Stimulated activated CD4-positive, alpha-beta T cell treated with anti-CD3 and anti-CD28 coated beads, Interleukin-12 subunit alpha, Interleukin-12 subunit beta, amount 100 ng/mL, for 24 hours (primary cell): ENCODE measurements at places on chromosomes 2 and 18.

GRCh38 chr2:207394812-207395534, 134.8 kb upstream of the CREB1 start:
- peak; percentile 46 for DNase-seq

GRCh38 chr2:10434886-10435819, 13.0 kb downstream of the ODC1 start:
- DNase-seq = peak; percentile 72

GRCh38 chr2:144501118-144501517, 18.8 kb downstream of the ZEB2 start:
- no peak for DNase-seq

- no peak for DNase-seq
These were observed 56.9 kb downstream of the CTIF start for GRCh38 chr18:48595703-48596218.

DNA sequence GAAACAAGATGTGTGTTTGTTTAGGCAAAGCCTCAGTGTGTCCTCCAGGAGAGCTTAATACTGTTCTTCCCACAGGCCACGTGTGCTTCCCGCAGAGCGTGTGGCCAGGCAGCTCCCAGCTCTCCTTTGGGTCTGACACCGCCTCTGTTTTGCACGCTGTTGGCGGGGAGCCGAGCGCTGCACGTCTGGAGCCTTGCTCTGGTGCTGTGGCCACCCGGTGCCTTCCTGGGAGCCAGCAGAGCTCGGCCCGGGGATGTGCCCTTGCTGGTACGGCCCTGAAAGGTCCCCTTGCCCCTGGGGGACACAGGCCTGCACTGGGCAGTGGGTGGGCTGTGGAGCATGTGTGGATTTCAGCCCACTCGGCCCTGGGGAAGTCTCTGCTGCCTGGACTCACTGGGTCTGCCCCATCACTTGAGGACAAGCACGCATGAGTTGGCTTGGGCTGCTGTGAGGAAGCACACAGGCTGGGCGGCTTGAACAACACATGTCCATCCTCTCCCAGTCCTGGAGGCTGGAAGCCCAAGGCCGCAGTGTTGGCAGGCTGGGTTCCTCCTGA, 160.7 kb upstream of the HDAC4 start:
- no peak for DNase-seq

- DNase-seq = no peak
These were observed 247.7 kb upstream of the CCDC68 start for GRCh38 chr18:55206927-55207326.

- DNase-seq = no peak
These were observed 199.4 kb upstream of the FN1 start for GRCh38 chr2:215635071-215635787.
